ENCODE measurements at places on chromosomes 4 and X.

DNA sequence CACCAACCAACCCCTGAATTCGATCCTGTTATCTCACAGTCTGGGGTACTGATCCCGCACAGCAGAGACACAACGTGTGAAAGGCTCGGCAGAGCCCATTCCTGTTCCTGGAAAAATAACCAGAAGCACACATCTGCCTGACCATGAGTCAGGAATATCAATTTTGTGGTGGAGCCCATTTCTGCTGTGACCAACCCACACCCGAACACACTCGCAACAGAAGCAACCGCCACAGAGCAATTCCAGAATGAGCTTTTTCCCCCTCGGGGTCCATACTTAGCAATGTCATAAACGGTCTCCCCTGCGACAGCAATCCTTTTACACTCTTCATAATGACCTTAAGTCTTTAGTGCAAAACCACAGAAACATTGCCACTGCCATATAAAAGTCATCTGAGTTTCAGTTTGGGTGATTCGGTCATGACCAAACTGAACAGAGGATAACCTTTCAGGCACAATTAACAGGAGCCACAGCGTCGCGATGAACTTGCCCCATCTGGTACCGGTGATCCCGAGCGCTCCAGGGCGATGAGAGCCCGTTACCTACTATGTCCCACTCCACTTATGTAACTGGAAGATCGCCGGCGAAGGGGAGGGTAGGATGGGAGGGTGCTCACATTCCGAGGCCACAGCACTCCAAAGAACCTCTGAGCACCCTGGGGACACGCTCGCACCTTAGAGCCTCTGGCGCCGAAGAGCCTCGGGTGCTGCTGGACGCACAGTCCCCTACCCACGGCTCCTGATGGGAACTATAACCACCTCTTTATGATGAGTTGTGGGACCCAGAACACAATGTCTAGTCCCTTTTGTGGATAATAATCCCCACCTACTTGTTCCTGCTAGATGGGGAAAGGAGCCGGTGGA, 1.1 kb downstream of the MECP2 start:
- DNase-seq = peak; percentile 21

GRCh38 chrX:63350465-63350877, 661 bp downstream of the SPIN4 start:
- DNase-seq = no peak

- DNase-seq = no peak
Observed at GRCh38 chr4:168415911-168416310, 64.4 kb downstream of the DDX60L start.

- DNase-seq = peak; percentile 24
Observed at GRCh38 chrX:130975947-130976346, 72.9 kb upstream of the ENOX2 start.

GRCh38 chr4:189207872-189208271, 732.8 kb upstream of the FRG1 start:
- no peak for DNase-seq

- peak; percentile 40 for DNase-seq
Observed at GRCh38 chrX:119482481-119483480, 14.5 kb downstream of the SLC25A5 start.

GRCh38 chrX:56113785-56114436, 118.2 kb upstream of the KLF8 start:
- no peak for DNase-seq

DNA sequence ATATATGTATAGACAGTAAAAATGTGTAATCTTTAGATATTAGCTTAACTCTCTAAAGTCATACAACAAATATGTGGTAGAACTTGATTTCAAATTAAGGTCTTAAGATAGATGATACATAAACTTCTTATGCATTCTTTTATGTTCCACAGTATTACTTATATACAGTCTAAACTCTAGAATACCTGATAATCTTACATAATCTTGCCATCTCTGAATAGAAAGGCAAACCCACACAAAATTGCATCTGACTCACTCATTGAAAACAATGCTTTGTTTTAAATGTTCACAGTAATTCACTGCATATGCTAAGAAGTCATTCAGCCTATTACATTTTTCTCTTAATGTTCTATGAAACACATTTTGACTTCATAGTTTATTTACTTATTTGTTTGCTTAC, 10.1 kb downstream of the SULT1B1 start:
- no peak for DNase-seq

GRCh38 chrX:50677789-50678188, 136.2 kb downstream of the SHROOM4 start:
- DNase-seq = no peak

DNA sequence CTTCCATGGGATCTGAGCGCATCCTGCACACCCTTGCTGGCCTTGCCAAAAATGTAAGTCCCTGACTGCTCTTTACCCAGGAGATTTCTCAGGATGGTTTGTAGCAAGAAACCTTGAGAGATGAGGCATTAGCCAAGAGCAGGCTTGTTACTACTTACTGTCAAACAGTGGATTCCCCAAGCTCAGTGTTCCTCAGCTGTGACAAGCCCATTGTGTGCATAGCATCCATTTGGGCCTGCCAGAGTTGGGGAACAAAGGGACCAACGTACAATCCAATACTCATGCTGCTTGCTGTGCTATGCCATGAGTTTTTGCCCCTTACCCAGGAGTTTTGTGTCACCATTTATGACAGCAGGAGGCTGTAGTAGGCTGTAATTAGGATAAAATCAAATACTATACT, 267.6 kb downstream of the TENM3 start:
- DNase-seq = no peak

- no peak for DNase-seq
Observed at GRCh38 chr4:87838205-87838604, 5.4 kb downstream of the MEPE start.

- DNase-seq = no peak
Observed at GRCh38 chr4:613126-613525, 12.2 kb upstream of the PDE6B start.

- peak; percentile 13 for DNase-seq
Observed at GRCh38 chr4:140609548-140610425, 41.0 kb upstream of the UCP1 start.

DNA sequence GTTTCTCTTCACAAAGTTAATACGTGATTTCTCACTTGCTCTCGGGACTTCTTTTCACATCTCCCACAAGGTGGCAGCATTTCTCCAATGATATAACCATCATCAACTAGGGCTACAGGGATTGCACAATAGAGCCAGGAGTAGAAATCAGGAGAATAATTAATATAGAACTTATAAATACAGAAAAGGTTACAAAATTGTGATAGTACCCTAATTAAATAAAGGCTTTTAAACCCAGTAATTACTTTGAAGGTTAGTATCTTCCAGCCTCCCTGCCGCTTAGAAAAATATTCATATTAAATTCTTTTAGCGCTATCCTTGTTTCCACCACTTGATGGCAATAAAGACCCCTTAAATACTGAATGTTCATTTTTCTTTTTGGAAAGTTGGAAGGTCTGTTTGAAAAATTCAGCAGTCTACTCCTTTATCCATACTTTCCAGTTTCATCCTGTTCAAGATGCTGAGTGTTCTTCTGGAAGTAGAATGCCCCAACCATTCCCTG, 65.8 kb downstream of the RASGEF1B start:
- DNase-seq = peak; percentile 70

DNA sequence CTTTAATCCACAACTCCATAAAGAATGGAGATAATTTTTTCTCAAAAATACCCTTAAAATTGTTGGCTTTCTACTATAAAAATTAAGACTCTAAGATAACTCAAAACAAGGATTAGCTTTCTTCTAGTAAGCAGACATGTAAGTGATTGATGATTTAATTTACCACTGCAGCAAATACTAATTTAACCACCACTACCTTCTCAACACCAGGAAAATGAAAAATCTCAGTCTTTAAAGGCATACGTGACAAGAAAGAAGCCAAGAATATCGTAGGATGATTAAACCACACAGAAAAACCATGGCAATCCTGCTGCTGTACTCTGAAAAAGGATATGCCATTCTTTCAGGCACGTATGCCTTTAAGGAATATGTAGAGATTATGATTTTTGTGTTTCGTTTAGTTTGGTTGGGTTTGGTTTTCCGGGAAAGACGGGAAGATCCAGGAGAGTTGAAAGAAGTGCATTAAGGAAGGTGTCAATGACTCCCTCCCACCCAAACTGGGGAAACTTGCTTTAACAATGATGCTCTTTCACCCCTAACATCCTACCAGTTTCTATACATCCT, 881 bp downstream of the LRCH2 start:
- no peak for DNase-seq

GRCh38 chr4:101356928-101357327, 9.6 kb upstream of the PPP3CA start:
- DNase-seq = no peak

DNA sequence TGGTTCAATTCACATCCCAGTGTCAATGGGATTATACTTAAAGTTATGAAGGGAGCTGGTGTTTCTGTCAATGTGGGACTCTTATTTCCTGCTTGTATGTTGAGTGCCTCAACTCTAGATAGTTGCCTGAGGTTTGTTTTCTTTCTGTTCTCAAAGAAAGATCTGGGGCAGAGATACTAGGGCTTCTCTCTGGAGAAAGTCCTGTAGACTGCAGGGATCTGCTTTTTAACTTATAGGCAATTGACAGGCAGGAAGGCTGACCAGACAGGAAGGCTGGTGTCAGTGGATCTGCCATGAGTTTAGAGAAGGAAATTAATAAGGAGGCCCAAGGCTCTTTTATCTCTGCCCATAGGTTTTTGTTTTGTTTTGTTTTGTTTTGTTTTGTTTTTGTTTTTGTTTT, 64.0 kb upstream of the PRKX start:
- peak; percentile 0 for DNase-seq

- no peak for DNase-seq
Observed at GRCh38 chr4:166301266-166301665, 428.2 kb downstream of the TLL1 start.

DNA sequence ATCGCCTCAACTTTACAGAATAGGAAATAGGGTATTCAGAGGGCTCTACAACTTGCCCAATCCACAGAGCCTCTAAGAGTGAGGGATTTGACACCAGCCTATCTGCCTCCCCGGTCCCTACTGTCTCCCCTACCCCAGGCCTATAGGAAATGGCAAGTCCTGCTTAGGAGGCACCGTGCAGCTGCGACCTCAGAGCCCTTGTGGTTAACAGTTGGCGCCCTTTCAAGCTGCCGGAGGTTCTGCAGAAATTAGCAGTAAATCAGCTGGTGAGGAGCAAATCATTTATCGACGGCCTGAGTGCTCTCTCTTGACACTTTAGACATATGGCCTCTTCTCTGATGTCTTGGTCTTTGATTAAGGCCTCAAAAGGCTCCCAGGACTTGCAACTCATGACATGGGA, 96.9 kb downstream of the CLNK start:
- DNase-seq = peak; percentile 50

DNA sequence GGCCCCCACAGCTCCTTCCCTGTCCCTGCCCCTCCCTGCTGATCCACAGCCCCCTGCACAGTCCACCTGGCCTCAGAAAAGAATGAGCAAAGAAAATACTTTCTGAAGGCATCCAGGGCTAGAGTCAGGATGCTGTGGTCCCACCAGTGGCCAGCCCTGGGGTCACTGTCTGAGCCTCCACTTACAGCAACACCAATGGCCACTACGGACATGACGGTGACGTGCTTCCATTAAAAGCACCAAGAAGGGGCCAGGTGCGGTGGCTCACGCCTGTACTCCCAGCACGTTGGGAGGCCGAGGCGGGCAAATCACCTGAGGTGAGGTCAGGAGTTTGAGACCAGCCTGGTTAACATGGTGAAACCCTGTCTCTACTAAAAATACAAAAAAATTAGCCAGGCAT, 4.0 kb downstream of the JAKMIP1 start:
- no peak for DNase-seq

DNA sequence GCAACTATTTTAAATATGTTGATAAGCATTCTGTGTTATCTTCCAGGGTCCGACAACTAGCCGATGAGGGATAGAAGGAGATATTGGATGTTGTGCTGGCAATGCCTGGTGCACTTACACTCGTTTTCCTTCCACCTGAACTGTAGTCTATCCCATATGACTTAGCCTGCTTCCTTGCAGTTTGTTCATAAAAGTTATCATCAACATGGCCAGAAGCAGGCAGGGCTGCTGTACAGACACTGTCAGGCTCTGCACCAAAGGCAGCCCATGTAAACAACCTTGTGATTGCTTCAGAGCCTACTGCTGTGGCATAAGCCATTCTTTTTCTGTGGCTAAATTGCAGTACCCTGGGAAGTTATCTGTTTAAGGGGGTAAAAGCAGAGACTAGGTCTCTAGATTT, 1.6 kb downstream of the MAPK10 start:
- no peak for DNase-seq

- no peak for DNase-seq
Observed at GRCh38 chrX:112851806-112852205, 11.2 kb upstream of the AMOT start.

DNA sequence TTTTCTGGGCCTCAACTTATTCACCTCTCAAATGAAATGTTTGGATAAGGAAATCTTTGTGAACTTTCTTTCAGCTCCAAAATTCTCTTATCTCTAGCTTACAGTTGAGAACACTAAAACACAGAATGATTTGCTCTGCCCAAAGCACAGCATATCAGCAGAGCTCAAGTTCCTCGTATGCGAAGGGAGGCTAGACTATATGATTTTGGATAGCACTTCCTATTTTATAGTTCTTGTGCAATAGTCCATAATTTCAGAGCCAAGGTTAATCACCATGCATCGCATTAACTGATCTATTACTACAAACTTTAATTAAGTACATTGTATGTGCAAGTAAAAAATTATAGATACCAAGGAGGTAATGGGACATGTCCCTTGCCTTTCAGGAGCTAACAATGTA, 27.0 kb upstream of the KLHL13 start:
- no peak for DNase-seq

DNA sequence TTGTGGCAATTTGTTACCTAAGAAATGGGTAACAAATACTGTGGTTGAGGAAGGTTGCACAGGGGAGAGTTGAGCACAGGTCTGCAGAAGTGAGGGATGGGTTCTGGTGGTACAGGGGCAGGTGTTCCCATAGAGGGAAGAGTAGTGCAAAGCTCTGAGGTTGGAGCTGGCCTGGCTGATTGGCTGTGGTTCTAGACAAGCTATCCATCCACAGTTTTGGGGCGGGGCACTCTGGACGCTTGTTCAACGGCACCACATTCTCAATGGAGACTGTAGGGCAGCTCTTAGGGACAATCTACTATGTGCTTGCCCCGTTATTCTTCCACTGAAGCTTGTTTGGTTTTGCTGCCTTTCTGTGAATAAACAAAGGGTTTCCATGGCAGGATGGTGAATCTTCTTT, 35.4 kb downstream of the NAT8L start:
- DNase-seq = no peak

DNA sequence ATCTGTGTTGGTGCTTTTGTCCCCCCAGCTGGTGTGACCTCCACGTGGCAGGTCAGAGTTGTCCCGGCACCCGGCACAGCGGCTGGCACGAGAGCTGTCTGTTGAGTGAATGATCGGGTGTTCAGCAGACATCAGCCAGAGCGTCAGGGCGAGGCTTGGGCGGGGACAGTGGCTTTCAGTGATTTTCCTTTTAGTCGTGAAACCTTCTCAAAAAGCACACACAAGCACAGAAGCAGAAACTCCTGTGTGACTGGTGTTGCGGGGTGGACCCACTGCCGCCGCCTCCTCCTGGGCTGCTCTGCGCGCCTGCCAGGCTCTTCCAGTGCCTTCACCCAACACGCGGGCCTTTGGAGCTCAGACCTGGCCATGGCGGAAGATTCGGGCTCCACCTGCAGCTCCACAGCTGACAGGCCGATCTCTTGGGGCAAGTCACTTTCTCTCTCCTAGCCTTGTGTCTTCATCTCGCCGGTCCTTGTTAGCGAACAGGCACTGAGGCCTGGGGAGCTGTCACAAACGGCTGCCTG, 51.4 kb upstream of the HGFAC start:
- no peak for DNase-seq

GRCh38 chr4:10458177-10458576, 951 bp upstream of the ZNF518B start:
- no peak for DNase-seq
